ENCODE measurements at places on chromosomes 11 and 22. TPM values are rescaled to one million over a fixed set of nuclear protein-coding genes. Genes with fewer than 3 reads are reported as not detected.

GRCh38 chr22:46064966-46065666 lies 85.2 kb upstream of the PPARA start:
- peaks cover 11% of the 10 kb centered on the region for H3K4me1 ChIP-seq
- no peak for DNase-seq

DNA sequence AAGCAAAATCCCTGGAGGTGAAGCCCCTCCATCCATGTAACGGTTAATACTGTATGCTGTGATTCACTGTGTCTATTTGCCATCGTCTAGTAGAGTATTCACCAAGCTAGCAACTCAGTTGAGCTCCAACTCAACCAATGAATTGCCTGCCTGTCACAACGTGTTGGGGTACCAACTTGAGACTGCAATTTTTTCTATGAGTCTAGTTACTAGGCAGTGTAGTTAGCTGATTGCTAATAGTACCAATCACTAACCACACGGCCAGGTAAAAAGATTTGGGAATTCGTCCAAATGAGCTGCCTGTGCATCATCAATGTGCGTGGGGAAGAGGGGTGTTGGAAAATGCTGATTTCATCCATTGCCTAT lies 1.0 kb upstream of the BTG4 start:
- no peak overlapping the region for H3K4me3 ChIP-seq
- no peaks in the 10 kb centered on the region for H3K36me3 ChIP-seq
- H3K27me3 ChIP-seq = peaks cover 8% of the 10 kb centered on the region
- no peak for DNase-seq

GRCh38 chr11:1437500-1437899 lies 47.8 kb downstream of the BRSK2 start:
- no peak overlapping the region for H3K4me3 ChIP-seq
- no peak overlapping the region for H3K27ac ChIP-seq
- no peak for DNase-seq
- no peaks in the 10 kb centered on the region for H3K4me1 ChIP-seq

GRCh38 chr11:77506857-77507256 lies 33.0 kb upstream of the PAK1 start:
- H3K36me3 ChIP-seq = no peaks in the 10 kb centered on the region
- no peaks in the 10 kb centered on the region for H3K27me3 ChIP-seq
- H3K27ac ChIP-seq = no peak overlapping the region
- no peaks in the 10 kb centered on the region for H3K4me1 ChIP-seq

DNA sequence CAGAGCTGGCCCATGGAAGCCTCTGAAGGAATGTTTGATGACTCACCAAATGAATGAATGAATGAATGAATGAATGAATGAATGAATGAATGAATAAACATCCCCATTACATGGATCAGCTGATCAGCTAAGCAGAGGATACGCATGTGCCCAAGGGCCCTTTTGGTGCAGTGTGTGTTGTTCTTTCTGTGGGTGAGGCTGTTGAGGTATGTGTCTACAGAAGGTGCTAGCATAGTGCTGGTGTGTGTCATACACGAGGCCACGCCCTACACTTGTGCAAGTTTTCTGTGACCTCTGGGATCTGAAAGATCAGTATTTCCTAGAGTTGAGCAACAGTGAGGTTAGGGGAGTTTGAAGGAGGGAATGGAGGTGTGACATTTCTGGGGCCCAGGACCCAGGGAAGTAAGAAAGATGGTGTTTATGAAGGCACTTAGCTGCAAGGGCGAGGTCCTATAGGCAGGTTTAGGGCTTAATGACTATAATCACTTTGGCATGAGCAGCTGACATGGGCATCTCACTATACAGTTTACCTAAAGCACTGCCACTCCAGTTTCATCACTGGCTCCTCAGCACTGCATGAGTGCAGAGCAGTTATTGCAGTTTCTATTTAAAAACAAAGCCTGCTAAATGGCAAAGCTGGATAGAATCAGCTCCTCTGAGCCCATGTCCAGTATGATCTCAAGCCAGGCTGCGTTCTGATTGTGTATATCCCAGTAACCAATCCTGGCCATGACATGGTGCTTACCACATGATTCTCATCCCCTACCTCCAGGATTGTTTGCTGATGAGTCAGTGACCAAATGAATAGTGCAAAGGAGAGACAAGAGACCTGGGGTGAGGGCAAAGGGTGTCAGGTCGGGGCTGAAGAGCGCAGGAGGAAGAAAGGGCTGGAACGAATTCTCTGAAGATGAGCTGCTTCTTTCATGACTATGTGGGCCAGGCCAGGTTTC lies 36.4 kb upstream of the E2F8 start:
- no peaks in the 10 kb centered on the region for H3K27me3 ChIP-seq

- H3K4me3 ChIP-seq = no peak overlapping the region
- H3K27me3 ChIP-seq = no peaks in the 10 kb centered on the region
Measured at GRCh38 chr22:39935612-39936011, 24.6 kb upstream of the TMA7B start.

DNA sequence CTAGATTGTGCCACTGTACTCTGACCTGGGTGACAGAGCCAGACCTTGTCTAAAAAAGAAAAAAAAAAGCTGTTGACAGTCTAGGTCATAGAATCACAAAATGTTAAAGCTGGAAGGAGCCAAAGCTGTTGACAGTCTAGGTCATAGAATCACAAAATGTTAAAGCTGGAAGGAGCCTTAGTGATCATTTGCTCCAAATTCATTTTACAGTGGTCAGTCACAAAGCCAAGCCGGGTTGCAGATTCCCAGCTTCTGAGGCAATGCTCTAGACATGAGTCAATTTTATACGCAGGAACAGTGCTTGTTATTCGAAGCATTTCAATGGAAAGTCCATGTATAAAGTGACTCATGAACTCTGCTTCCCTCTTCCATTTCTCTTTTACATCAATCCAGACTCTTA lies 47.4 kb downstream of the SYT13 start:
- DNase-seq = no peak
- H3K27me3 ChIP-seq = no peaks in the 10 kb centered on the region
- H3K27ac ChIP-seq = no peak overlapping the region
- no peaks in the 10 kb centered on the region for H3K36me3 ChIP-seq
- H3K4me3 ChIP-seq = no peak overlapping the region
- H3K4me1 ChIP-seq = no peaks in the 10 kb centered on the region

- no peaks in the 10 kb centered on the region for H3K36me3 ChIP-seq
- no peak overlapping the region for H3K27ac ChIP-seq
- no peaks in the 10 kb centered on the region for H3K27me3 ChIP-seq
- no peak overlapping the region for H3K4me3 ChIP-seq
- no peaks in the 10 kb centered on the region for H3K4me1 ChIP-seq
- DNase-seq = no peak
Measured at GRCh38 chr11:115886422-115886733, 382.2 kb upstream of the CADM1 start.

The KDM4D gene
- total RNA-seq = 2.6 TPM

The MFRP gene
- not detected for total RNA-seq

The PRR33 gene
- 0.17 TPM for total RNA-seq

Data from prostate gland (tissue), 2 donors.